Stimulated activated naive CD8-positive, alpha-beta T cell treated with anti-CD3 and anti-CD28 coated beads, Interleukin-15, Interleukin-2, amounts not matched to agents 100 U/mL and 50 U/mL, for 24 hours (primary cell): ENCODE measurements at places on chromosomes 3 and 15.

GRCh38 chr3:15724446-15724845 is 73.3 kb downstream of the ANKRD28 start:
- DNase-seq, result no peak

GRCh38 chr3:71350998-71351397 is 232.5 kb downstream of the FOXP1 start:
- DNase-seq, result no peak

GRCh38 chr15:93239591-93239990 is 150.6 kb upstream of the RGMA start:
- no peak for DNase-seq

- DNase-seq, result no peak
These were observed 10.6 kb upstream of the SLC9C1 start for GRCh38 chr3:112304611-112305010.

DNA sequence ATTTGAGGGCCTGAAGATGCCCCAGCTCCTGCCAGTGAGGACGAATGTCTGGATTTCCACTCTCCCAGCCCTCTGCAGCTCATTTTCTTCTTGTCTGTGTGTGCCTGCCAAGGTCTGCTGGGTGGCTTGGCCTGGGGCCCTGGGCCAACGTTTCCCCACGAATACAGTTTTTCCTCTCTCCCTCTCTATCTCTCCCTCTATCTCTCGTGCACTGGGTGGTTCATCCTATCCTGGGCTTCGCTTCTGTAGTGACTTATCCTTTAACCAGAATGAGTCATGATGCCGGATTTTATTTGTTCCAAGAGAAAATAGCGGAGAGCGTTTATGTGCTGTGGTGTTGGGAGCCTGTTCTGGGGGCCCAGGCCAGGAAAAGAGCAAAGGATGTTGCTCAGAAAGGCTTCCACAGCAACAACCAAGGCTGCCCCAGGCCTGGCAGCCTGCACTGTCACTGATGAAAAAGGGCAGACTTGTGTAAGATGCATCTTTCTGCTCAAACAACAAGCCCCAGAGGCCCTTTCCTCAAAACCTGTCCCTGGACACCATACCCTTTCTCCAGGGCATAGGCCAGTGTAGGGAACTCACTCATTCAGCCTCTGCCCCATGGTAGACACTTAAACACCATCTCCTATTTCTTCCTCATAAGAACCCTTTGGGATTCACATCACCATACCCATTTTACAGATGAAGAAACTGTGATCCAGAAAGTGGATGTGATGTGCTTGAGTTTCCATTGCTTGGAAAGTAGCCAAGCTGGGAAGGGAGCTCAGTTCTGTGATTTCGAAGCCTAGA is 47.3 kb downstream of the ITGA11 start:
- no peak for DNase-seq

- DNase-seq, result no peak
These were observed 79.8 kb upstream of the MFGE8 start for GRCh38 chr15:88992912-88993376.

GRCh38 chr3:59879031-59879581 is 829.3 kb upstream of the CFAP20DC start:
- no peak for DNase-seq

- DNase-seq, result no peak
These were observed 112.9 kb downstream of the PDZRN3 start for GRCh38 chr3:73511571-73512525.

DNA sequence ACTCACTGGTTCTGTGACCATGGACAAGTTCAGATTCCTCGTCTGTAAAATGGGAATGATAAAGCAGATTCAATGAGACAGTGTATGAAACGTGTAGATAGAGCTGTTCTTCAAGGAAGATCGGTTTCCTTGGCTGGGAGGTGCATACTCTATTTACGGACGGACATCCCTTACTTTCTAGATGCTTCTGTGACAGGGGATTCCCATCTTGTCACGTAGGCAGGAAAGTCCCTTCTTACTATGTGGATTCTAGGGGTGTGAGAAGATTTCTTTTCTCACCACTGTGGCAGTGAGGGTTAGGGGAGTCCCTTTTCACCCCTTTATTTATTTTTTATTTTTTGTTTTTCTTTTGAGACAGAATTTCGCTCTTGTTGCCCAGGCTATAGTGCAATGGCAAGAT is 180.9 kb upstream of the TBL1XR1 start:
- no peak for DNase-seq
